ENCODE measurements at places on chromosomes 3 and 15.

DNA sequence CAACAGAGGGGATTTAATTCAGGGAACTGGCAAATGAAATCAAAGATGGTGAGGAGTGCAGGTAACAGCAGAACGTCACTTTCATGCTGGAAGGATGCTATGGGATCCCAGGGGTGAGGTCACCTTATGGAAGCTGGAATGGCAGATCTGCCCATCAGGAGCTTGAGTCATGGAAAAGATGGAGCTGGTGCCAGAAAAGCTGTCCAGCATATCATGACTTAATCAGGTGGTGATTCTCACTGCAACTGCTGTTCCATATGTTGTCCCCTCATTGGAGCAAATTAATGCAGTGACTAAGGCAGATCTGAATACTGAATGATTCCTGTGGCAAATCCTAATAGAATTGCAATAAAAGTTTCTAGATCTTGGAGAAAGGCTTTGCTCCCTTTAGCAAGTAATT is 38.4 kb downstream of the HHLA2 start:
- DNase-seq, result no peak

- DNase-seq, result no peak
These were observed 193.1 kb upstream of the DCBLD2 start for GRCh38 chr3:99094606-99095005.

- no peak for DNase-seq
These were observed 843.9 kb downstream of the TUSC7 start for GRCh38 chr3:117553461-117553860.

GRCh38 chr3:22210693-22211092 is 459.7 kb upstream of the ZNF385D start:
- no peak for DNase-seq

GRCh38 chr3:152350139-152350538 is 81.4 kb downstream of the MBNL1 start:
- DNase-seq, result no peak

- no peak for DNase-seq
These were observed 111.6 kb downstream of the KBTBD8 start for GRCh38 chr3:67109651-67110204.

GRCh38 chr3:17023006-17023664 is 138.4 kb downstream of the PLCL2 start:
- peak; percentile 63 for DNase-seq

All from activated naive CD8-positive, alpha-beta T cell treated with anti-CD3 and anti-CD28 coated beads for 36 hours (primary cell).